ENCODE measurements at places on chromosomes 13 and 19.

GRCh38 chr13:39091586-39091985 is 53.3 kb downstream of the NHLRC3 start:
- no peak for DNase-seq

DNA sequence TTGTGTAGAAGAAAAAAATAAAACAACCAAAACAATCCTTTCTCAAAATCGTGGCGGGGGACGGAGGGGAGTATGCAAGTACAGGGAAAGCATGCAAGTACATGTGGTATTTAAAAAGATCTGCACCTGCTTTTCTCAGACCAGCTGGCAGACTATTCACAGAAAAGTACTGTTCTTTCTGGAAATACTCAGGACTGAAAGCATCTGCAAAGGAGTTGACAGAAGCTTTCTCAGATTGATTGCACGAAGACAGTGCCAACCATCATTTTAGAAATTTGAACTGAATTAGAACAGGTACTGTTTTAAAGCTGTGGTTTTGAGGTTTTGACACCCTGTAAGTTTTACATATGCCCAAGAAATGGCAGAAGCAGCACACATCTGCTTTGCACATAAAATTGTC is 19.8 kb upstream of the PCDH8 start:
- no peak for DNase-seq

DNA sequence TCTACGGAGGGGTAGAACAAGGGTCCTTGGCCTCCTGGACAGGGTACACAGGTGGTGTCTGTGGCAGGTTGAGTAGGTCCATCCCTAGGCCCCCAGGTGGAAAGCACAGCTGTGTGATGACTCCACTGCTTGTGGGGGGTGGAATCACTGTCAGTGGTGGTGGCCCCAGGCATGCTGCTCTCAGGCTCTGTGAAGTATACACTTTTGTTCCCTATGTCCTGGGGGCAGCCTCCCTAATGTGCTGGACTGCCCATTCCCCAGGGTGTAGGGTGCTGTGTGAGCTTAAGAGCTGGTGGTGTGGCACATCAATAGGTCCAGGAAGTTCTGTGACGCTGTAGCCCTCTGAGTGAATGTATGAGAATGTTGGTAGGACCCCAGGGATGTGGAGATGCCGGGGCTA is 197.2 kb upstream of the SLC10A2 start:
- no peak for DNase-seq

DNA sequence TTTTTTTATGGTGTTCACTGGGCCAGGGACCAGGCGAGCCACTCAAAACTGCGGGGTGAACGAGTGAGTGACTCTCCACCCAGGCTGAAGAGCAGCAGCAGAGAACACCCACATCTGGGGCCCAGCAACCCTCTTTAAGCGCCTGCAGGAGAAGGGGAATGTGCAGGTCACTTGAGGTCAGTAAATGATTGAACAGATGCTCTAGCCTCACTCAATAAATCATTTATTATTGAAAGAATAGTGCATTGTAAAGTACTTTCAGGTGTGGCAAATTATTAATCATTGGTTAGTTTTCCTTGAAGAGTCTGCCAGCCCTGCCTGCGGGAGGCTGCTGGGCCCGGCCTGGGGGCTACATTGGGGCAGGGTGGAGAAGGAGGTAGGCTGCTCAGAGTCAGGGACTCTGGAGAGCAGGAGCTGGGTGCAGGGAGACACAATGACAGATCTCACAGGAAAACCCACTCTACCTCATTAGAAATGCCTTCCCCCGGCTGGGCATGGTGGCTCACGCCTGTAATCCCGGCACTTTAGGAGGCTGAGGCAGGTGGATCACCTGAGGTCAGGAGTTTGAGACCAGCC is 42.5 kb downstream of the ABCC4 start:
- DNase-seq, result no peak

DNA sequence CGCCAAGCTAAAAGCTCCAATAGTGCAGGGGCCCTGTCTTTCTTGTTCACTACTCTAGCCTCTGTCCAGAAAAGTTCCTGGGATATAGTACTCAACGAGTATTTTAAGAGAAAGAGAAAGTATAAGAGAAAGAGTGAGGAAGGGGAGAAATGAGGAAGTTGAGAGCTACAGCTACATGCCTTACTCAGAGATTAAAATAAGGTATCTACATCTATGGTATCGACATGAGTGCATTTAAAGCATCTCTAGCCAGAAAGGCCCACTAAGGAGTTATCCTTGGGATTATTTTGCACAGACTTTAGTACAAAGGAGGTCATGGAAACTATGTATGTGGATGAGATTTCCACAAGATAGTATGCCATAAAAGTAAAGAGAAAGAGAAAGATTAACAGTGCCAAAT is 28.5 kb downstream of the MYCBP2 start:
- no peak for DNase-seq

GRCh38 chr19:57708641-57709361 is at the start of gene ZNF154:
TSS of gene ZNF154 (minus strand) at chr19:57709204. CDS start at chr19:57708971, 233 bp downstream.
- DNase-seq, result no peak

Data from ELR (cell line).